ENCODE measurements at places on chromosomes 13 and 19.

DNA sequence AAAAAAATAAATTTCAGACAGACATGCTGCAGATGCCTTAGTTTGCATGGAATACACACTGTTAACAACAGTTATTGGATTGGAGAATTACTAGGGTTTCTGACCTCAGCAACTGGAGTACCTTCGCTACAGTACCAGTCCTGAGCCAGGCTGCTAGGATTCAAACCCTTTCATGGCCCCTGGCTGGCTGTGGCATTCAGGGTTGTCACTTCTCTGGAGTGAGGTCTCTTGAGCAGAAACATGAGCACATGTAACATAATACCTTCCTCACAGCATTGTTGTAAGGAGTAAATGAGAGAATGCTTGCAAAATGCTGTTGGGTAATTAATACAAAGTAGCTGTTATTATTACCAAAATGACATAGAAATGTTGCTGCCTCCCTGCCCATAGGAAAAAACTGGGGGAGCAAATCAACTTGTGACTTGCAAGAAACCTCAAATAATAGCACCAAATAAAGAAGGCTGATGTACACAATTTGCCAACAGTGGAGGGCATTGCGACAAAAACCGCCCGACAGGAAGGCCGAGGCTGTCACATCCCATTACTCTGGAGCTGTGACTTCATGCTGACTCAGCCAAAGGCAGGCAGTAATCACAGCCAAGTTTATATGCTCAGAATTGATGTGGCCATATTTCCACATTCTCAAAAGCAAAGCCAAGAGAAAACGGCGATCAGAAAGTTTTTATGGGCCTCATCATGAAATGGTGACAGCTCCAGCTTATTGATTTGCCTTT lies 100.4 kb downstream of the RFC3 start:
- no peak for DNase-seq

DNA sequence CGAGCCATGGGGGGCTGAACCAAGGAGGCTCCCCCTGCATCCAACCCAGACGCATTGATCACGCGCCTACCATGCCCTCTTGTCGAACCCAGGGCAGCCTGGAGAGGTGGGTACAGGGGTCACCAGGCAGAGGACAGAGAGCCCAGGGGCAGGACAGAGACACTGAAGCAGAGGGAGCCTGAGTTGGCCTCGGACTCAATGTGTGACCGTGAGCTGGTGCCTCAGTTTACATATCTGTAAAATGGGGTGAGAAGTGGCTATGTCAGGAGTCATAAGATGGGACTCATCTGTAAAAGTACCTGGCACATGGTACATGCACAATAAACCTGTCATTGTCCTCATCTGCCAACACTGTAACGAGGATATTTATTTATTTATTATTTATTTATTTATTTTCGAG lies 24.1 kb upstream of the NFIC start:
- no peak for DNase-seq

GRCh38 chr13:70390968-70391367 lies 282.7 kb upstream of the KLHL1 start:
- DNase-seq: no peak

DNA sequence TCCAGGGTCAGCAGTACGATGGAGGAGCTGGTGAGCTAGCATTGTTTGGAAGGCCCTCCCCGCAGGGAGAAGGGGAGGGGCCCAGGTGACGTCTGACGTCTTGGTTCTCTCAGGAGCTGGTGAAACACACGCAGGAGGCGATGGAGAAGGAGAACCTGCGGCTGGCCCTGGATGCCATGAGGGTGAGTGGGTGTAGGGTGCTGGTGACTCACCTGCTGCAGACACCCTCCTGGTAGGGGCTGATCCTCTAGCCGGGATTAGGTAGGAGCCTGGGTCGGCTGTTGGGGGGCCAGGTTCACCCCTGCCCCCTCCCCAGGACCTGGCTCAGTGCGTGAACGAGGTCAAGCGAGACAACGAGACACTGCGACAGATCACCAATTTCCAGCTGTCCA lies 55.8 kb downstream of the VAV1 start:
- DNase-seq: no peak

- DNase-seq: no peak
Measured at GRCh38 chr13:24147570-24147963, 13.0 kb upstream of the SPATA13 start.

DNA sequence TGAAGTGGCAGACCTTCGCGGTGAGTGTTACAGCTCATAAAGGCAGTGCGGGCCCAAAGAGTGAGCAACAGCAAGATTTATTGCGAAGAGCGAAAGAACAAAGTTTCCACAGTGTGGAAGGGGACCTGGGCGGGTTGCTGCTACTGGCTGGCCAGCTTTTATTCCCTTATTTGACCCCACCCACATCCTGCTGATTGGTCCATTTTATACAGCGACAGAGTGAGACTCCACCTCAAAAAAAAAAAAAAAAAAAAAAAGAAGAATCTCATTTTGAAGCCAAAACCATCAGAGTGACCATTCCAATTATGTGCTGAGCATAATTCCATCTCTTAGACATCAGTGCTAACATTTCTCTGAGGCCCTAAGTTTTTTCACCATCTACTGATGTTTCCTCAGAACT lies 1.9 kb upstream of the ZNF552 start:
- DNase-seq: peak; percentile 15

All from activated CD8-positive, alpha-beta T cell treated with anti-CD3 and anti-CD28 coated beads for 36 hours (primary cell).